ENCODE measurements at places on chromosomes 16 and 17.
A peak's percentile ranks its signal among the peaks of the same experiment; 100 is the strongest.

DNA sequence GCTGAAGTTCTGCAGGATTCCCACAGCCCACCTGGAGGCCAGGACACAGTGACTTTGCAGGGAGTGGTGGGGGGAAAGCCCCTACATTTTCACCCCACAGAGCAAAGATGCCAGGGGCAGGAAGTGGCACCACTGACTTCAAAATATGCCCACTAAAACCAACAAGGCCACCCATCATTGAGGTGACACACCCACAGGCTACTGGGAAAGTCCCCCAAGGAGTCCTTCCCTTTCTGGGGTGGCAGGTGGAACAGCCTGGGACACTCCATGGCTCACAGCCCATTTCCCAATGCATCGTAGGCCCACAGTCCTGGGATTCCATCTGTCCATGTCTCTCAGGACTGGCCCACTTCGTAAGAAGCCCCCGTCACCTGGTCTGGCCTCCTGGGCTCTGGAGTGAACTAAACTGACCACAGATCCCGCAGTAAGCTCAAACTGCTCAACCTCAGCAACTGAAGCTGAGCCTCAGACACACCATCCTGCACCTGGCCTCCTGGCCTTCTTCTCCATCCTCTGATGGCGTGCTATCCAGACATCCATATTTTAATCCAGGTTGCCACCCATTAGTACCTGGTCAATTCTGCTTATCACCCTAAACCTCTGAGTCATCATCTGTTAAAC is 7.5 kb upstream of the CCL1 start:
- DNase-seq = no peak

GRCh38 chr16:89364606-89365005 is 125.8 kb downstream of the ANKRD11 start:
- no peak for DNase-seq

DNA sequence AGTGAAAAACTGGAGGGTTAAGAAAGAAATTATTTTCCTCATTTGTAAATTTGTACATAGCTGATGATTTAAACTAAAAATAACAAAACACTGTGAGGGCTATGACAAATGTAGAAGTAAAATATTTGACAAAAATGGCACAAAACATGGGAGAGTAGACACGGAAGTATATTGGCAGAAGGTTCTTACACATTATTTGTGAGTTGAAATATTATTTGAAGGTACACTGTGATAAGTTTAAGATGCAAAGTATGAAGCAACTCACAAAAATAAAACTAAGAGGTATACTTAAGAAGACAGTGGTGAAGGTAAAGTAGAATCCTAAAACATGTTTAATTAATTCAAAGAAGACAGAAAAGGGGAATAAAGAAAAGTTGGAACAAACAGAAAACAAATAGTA is 34.6 kb downstream of the BRIP1 start:
- no peak for DNase-seq

DNA sequence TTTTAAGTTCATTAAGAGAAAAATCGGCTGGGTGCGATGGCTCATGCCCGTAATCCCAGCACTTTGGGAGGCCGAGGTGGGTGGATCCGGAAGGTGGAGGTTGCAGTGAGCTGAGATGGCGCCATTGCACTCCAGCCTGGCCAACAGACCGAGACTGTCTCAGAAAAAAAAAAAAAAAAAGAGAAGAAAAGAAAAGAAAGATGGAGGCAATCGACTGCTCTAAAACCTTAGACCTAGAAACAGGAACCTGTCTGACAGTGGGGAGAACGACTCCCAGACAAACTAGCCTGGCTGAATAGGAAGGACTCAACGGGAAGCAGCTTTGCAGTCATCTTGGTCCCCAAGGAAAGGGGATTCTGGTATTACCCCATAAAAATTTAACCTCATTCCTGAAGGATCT is 13.7 kb downstream of the MRC2 start:
- no peak for DNase-seq

- DNase-seq = no peak
Observed at GRCh38 chr16:78220571-78220970, 121.1 kb downstream of the WWOX start.

DNA sequence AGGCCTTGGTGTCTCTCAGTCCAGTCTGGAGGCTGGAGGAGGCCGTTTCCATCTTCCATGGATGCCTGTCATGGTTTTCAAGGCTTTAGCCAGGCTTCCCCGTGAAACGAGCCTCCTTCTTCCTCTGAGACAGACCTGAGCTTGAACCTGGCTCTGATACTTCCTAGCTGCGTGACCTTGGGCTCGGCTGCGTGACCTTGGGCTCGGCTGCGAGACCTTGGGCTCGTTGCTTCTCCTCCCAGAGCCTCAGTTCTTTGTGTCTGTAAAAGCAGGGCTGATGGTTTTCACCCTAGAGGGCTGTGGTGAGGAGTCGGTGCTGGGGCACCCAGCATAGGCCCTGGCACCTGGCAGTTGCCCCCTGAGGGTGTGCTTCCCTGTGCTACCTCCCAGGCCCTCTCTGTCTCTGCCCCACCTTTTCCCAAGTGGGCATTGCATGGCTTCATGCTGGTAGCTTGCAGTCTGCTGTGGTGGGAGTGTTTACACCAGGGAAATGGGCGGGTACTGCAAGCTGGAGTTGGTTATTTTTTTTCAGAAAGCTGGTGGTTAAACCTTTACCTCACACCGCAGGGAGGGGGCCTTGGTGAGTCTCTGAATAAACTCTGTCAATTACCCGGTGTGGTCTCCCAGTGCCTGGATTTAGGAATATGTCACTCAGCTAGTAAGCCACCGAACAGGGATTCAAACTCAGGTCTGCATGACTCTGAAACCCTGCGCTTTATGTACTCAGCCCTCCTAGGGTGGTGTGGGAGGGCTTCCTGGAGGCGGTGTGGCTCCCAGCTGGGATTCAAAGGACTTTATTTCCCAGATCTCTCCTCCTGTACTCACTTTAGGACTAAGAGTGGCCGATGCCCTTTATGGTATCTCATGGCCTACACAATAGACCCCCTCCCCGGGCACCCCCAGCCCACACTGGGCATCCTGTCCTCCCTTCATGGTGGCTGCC is 129.0 kb upstream of the CIBAR2 start:
- peak; percentile 53 for DNase-seq

GRCh38 chr16:50311891-50312501 is 45.6 kb downstream of the ADCY7 start:
- no peak for DNase-seq

DNA sequence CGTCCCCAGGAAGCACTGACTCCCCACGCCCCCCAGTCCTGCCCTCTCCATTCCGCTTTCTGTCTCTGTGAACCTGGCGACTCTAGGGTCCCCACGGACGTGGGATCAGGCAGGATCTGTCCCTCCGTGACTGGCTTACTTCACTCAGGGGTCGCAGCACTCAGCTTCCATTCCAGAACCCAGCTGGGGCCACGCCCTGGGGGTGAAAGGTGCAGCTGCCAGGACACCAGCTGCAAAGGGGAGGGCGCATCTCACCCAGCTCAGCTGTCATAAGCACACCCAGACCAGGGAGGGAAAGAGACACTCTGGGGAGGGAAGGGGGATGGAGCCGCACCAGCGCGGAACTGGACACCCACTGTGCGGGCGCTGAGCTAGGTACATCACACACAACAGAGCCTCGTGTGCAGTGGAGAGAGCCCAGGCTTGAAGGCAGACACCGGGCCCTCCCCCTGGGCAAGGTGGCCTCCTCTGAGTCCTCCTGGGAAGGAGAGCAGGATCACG is 18.5 kb upstream of the HEXD start:
- peak; percentile 83 for DNase-seq

- no peak for DNase-seq
Observed at GRCh38 chr16:86727632-86728031, 149.3 kb downstream of the FOXL1 start.

GRCh38 chr17:79809530-79810129 is 12.8 kb upstream of the CBX8 start:
- peak; percentile 80 for DNase-seq

GRCh38 chr17:13736916-13737315 is 135.2 kb upstream of the HS3ST3A1 start:
- DNase-seq = no peak

DNA sequence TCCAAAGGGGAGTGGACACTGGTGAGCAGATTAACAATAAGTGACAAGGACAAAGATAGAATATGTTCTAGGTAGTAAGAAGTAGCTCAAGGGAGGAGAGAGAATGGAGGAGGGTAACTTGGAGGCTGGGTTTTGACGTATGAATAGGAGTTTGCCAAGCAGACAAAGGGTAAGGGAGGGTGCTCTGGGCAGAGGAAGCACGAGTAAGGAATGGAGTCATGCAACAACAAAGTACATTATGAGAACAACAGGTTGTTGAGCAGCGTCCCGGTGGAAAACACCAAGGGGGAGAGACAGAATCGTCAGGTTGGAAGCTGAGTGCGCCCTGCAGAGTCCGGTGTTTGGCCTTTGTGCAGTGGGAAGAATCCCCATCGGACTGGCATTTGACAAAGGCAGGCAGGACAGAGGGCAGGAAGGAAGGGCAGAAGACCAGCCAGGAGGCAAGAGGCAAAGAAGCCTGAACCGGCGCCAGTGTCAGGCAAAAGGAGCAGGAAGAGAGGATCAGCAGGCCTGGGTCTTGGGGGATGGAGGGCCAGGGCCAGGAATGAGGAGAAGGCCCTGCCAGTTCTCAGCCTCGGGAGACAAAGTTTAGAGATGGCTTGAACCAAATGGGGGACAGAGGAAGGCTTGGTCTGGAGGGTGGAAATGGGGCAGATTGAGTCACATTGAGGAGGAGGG is 134.3 kb upstream of the TNRC6C start:
- no peak for DNase-seq

DNA sequence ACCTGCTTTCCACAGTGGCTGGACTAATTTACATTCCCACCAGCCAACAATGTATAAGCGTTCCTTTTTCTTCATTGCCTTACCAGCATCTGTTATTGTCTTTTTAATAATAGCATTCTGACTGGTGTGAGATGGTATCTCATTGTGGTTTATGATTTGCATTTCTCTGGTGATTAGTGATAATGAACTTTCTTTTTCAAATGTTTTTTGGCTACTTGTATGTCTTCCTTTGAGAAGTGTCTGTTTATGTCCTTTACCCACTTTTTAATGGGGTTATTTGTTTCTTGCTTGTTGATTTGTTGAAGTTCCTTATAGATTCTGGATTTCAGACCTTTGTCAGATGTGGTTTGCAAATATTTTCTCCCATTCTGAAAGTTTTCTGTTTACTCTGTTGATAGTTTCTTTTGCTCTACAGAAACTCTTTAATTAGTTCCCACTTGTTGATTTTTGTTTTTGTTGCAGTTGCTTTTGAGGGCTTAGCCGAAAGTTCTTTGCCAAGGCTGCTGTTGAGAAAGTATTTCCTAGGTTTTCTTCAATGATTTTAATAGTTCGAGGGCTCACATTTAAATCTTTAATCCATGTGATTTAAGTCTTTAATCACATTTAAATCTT is 26.8 kb downstream of the ITGAM start:
- DNase-seq = no peak

GRCh38 chr16:85447693-85448313 is 165.3 kb upstream of the GSE1 start:
- DNase-seq = peak; percentile 52

All from NCI-H69 (cell line).